ENCODE measurements at places on chromosomes 6 and 20.

- DNase-seq = no peak
Observed at GRCh38 chr6:113779656-113780055, 77.5 kb upstream of the MARCKS start.

- DNase-seq = no peak
Observed at GRCh38 chr6:51153109-51153508, 334.4 kb downstream of the TFAP2B start.

GRCh38 chr6:80477591-80477990 is 371.1 kb downstream of the BCKDHB start:
- DNase-seq = no peak

DNA sequence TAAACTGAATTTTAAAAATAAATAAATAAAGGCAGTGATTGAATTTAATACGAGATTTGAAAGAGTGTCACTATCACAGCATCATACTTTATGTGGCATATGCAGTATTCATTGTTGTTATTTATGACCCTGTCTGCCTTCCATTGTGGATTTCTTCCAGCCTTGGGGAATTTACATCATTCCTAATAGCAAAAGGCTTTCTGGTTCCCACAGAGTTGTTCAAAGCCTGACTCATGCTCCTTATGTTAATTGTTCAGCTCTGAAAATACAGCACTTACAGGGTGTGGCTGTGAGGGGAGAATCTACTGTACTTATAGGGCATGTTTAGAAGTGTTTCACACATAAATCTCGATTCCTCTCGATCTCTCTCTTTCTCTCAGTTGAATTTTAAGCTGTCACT is 54.4 kb downstream of the JAG1 start:
- DNase-seq = no peak

GRCh38 chr6:151351731-151352130 is 39.6 kb downstream of the ZBTB2 start:
- no peak for DNase-seq

- DNase-seq = no peak
Observed at GRCh38 chr6:11637266-11637665, 99.7 kb downstream of the TMEM170B start.

- DNase-seq = no peak
Observed at GRCh38 chr6:71979911-71980310, 93.6 kb downstream of the RIMS1 start.

- no peak for DNase-seq
Observed at GRCh38 chr20:62481425-62482145, 5.8 kb upstream of the GATA5 start.

GRCh38 chr6:94272327-94272726 is 853.0 kb upstream of the EPHA7 start:
- DNase-seq = no peak

DNA sequence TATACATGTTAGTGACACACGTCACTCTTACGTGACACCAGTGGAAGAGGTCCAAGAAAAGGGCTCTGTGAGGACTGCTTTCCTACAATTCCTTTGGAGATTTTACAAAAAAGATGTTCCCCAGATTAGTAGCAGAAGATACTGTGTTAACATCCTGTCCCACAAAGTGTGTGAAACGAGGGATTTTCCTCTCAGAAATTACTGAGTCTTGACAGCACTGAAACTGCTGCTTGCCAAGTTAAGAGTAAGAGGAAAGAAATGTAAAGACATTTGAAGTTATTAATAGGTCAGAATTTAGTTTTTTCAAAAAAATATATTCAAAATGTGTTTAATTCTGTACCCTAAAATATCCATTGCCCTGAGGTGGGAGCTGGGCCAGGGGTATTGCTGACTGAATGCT is 58.8 kb upstream of the MAP7 start:
- no peak for DNase-seq

DNA sequence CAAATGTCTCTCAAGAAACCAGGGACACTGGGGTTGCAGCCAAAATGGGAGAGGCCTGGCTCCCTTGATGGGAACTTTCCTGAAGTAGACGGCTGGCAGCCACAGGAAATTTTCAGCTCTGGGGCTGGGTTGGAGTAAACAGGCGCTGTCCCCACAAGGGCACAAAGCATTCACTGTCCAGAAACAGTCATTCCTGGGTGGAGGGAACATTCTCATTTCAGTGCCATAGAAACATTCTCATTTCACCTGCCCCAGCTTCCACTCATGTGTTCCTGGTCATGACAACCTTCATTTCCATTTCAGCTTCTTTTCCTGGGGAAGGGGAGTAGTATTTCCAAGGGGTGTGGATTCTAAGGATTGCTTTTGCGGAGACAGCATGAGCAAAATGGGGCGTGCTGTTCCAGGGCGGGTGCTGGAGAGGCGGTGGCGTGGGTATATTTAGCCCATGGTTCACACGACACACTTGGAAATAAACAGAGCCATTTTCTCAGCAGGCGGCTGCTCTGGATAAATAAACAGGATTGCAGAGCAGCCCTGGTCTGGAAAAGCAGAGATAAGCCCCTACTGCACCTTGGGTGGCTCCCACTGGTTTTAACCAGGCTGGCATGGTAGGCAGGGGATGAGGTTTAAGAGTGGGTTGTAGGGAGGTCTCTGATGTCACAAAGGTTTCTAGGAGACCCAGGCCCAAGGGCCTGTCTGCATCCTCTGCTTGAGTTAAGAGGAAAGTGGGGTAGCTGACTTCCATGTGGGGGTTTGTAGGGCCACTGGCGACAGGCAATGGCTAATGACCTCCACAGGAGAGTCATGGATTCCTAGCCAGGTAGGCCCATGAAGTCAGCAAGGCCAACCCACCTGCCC is 32.9 kb downstream of the COX4I2 start:
- DNase-seq = no peak

DNA sequence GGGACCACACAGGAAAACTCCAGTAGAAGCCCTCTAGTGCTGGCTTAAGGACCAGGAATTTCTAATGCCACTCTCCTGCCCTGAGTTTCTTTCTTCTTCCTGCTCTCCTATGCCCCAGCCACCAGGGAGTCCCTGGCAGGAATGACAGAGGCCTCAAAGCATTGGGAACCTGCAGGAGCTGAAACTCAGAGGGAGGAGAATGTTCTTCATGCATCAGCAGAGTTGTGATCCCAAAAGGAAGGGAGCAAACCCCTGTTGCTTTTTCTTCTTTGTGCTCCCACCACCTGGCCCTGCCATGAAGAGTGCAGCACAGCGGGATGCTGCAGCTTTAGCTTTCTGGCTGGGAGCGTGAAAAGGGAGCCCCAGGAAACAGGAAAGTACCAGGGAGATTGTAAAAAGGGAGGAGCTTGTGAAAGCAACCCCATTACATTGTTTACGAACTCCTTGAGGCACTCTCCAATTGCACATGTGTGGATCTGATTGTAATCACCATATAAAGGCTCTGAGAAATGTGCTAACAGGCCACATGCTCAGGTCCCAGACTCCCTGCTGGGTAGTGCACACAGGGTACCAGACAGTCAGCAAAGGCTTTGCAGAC is 34.7 kb upstream of the FKBP1A start:
- DNase-seq = no peak

DNA sequence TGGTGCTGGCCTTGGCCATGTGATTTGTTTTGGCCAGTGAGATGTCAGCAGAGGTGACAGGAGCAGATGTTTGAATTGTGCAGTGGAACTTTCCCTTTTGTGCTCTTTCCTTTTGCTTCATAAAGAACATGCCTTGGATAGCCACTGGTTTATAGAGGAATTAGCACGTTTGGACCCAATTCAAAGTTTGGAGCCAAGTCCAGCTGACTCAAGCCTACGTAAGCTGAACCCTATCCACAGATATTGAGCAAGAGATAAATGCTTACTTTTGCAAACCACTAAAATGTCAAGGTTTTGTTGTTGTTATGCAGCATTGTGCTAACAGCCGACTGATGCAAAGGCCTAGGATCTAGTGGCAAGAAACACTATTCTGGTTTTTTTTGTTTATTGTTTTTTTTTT is 230.9 kb upstream of the CITED2 start:
- DNase-seq = no peak

DNA sequence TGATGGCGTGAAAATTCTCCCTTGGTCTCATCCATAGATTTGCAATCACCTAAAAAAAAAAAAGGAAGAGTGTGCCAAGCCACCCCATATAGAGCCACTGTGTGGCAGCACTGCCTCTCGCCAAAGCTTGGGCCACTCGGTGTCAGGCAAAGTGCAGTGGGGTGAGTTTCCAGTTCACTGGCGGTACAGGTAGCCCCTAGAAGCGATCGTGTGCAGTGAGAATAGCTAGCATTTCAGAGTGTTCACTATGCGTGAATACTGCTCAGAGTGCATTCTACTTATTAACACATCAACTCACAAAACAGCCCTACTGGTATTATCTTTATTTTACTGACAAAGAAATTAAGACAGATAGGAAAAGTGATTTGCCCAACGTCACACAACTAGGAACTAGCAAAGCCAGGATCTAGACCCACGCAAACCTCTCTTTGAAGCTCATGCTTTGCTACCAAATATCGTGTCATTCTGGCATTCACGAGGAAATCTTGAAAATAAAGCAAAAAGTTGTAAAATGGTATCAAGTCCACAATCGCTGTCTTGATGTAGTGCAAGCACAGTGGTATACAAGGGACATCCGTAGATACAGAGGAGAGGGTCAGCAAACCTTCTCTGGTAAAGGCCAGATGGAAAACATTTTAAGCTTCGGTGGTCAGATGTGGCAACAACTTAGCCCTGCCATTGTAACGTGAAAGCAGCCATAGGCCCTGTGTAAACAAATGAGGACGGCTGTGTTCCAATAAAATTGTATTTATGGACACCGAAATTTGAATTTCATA is 10.4 kb upstream of the GCNT2 start:
- DNase-seq = peak; percentile 75

DNA sequence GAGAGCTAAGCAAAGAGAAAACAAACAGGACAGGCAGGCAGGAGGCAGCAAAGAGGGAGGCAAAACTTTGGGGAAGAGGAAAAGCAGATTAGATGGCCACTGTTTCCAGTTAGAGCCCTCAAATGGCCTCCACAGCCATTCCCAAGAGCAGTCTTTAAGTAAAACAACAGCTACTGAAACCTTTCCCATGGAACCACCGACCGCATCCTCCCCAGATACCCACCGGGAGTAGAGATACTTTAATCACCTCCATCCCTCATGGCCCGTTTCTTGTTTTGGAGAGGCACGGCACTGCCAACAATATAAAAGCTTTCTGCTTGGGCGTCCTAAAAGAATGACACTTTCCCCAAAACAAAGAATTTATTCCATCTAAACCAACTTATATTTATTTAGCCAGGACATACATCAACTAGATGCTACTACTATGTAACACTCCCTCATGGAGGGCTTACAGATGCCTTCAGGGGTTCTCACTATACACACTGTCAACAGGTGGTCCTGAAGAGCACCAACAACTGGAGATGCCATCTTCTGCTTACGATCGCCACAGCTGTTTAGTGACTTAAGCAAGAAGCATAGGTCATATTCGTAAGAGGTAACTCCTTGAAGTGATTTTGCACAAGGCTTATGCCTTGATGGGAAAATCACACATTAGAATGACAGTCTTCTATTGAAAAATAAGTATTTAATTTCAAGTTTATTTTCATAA is 43.4 kb downstream of the CNKSR3 start:
- no peak for DNase-seq

DNA sequence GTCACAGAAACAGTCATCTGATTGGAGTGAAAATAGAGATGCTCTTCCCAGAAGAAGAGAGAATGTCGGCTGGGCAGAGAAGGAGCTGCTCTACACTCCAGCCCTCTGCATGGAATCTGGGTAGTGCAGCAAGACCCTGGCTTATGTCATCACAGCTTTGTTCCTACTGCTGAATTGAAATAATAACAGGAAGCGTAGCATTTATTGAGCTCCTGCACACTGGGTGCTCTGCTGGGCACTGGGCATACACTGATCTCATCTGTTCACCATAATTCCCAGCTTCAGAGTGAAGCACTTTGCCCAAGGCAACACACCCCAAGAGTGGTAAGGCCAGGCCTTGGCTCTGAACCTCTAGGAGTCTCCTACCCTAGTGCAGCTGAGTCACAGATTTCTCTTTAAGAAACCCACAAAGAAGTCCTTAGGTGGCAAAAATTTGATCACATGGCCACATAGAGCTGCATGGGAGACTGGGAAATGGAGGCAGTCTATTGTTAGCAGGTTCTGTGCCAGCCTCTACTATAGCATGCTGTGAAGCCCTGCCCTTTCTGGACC is 3.9 kb upstream of the SDCBP2 start:
- peak; percentile 3 for DNase-seq

DNA sequence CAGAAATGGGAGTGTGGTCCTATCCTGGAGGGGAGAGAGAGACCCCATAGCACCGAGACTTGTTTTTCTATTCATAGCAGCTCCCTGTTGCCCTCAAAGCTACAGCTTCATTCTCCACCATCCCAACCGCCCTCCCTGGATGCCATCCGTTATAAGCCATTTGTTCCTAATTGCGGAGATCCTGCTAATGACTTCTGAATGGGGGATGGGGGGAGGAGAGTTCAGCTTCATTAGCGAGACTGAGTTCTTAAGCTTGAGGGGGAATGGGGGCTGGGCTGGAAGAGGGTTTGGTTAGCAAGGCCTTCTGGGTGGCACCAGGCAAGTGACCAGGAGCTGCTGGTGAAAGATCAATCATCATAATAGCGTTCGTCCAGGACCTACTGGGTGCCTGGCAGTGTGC is 27.1 kb downstream of the FOXP4 start:
- no peak for DNase-seq

DNA sequence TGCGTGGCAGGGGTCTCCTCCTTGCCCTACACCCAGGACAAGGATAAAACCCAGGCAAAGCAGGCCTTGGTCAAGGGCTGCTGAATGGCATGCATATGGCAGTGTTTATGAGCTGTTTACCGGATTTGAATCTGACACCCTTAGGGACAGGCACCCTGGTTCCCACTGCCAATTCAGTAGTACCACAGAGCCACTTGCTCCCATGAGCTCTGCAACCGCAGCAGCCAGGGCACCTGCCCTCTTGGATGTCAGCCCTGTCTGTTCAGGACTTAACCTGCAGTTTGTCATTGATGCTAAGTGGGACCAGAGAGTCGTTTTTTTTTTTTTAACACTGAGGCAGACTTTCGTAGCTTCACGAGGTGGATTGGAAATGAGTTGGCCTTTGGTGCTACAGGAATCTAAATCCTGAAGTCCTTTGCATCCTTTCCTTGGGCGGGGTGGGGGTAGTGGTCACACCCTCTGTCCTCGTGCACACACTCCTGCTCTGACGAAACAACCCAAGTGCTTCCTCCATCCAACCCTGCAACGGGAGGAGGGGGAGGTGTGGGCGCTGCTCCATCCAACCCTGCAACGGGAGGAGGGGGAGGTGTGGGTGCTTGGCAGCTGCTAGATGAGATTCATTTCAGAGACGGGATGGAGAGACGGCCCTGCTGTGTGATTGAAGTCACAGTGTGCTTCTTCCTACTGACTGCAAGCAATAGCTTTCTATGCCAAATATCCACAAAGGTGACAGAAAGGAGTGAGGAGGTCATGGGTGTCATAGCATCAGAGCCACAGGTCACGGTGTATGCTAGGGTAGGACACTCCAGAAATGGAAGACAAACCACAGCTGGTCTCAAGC is 166.5 kb downstream of the SMOC2 start:
- no peak for DNase-seq

DNA sequence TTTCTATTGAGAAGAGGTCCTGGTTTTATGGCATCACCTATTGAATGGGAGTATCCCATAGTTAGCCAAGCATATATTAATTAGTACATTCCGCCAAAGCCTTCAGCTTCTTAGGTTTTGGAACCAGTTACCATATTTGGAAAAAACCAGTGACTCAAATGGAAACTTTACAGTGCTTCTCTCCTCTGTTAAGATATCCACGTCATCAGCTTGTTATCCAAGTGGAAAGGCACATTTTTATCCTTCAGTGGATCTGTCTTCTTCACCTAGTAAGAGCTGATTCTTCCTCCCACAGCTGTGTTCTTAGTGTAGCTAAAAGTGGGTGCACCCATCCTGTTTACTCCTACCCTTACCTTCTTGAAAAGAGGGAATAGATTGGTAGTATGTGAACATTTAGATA is 34.5 kb downstream of the TPD52L1 start:
- no peak for DNase-seq
